ENCODE measurements at places on chromosomes 12 and 14.

- DNase-seq = no peak
Measured at GRCh38 chr12:772056-772697, 19.8 kb downstream of the WNK1 start.

- DNase-seq = no peak
Measured at GRCh38 chr14:70069186-70069585, 119.6 kb downstream of the SLC8A3 start.

GRCh38 chr14:61186341-61187195 lies 94.6 kb downstream of the TMEM30B start:
- DNase-seq = no peak

DNA sequence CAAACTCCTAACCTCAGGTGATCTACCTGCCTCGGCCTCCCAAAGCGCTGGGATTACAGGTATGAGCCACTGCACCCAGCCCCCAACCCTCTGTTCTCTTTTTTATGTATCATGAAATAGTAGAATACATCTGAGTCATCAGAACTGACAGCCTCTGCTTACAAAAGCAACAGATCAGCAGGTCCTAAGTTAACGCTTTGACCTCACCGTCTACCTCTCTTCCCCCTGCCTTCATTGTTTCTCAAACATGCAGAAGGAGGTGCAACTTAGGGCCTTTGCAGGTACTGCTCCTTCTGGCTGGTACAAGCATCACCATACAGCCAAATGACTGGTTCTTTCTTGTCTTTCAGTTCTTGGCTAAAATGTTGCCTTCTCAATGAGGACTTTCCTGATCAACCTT lies 249.2 kb downstream of the PAWR start:
- DNase-seq = no peak

DNA sequence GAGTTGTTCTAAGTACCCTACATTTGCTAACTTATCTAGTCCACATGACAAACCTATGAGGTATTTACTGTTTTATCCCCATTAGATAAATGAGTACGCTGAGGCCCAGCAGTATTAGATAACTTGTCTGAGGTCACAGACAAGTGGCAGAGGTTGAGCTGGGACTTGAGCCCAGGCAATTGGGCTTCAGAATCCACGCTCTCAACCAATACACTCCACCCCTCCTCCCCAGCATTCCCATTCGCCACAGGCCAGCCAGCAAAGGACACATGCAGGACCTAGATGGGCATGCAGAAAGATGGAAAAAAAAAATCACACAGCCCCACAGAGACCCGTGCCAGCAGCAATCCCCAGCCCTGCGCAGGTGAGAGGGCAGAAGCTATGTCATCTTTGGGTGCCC lies 12.4 kb downstream of the HDAC7 start:
- no peak for DNase-seq

DNA sequence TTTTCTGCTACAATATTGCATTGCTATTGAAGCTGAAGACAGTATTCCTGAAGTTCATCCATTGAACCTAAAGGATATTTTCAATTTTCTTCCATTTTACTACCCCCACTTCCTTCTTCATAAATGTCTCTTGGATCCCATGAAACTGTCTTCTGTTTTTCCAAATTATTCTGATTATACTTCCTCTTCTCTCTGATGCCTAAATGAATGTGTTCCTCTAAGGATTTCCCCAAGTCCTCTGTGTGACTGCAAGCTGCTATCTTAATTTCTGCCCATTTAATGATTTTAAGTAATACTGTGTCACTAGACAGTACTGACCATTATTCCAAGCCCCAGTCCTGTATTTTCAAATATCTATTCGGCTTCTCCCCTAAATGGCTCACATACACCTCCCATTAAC lies 102.9 kb downstream of the TAOK3 start:
- no peak for DNase-seq

DNA sequence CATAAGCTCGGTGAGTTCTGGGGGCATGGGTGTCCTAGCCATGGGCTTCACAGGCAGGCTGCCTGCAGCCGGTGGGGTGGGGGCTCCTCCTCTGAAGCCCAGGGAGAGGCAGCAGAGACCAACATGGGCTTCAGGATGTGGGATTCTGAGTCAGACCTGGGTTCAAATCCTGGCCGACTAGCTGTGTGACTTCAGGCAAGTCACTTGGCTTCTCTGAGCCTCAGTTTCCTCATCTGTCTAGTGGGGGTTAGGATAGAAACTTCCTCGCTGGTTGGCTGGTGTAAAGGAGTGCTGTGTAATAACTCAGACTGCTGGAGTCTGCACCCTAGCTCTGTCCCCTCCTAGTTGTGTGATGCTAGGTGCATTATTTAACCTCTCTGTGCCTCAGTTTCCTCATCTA lies 12.2 kb downstream of the RNFT2 start:
- no peak for DNase-seq

Measured in stimulated activated CD4-positive, alpha-beta T cell treated with anti-CD3 and anti-CD28 coated beads, Interleukin-2, amount 100 ng/mL, for 48 hours (primary cell).